ENCODE measurements at places on chromosomes 11 and 22.

- DNase-seq = no peak
Measured at GRCh38 chr22:49350441-49351121, 477.1 kb downstream of the BRD1 start.

- DNase-seq = no peak
Measured at GRCh38 chr22:11360632-11361031, 4167.4 kb upstream of the OR11H1 start.

DNA sequence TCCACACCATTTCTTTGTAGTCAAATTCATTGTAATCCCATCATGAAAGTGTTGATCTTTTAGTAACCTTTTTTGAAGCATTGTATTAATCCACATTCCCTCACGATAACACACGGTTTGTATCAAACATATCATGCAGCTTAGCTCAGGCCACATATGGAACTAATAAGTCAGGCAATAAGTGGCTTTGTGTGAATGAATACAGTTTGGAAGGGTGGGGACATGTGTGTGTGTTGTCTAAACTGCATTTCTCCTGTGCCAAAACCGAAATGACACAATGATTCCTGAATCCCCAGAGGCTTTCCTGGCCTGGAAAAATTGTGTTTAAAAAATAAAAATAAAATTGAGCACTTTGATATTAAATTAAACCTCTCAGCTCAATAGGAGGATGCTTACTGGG is 98.3 kb downstream of the WNT11 start:
- DNase-seq = no peak

GRCh38 chr11:1563697-1564534 is 8.2 kb downstream of the DUSP8 start:
- DNase-seq = no peak

DNA sequence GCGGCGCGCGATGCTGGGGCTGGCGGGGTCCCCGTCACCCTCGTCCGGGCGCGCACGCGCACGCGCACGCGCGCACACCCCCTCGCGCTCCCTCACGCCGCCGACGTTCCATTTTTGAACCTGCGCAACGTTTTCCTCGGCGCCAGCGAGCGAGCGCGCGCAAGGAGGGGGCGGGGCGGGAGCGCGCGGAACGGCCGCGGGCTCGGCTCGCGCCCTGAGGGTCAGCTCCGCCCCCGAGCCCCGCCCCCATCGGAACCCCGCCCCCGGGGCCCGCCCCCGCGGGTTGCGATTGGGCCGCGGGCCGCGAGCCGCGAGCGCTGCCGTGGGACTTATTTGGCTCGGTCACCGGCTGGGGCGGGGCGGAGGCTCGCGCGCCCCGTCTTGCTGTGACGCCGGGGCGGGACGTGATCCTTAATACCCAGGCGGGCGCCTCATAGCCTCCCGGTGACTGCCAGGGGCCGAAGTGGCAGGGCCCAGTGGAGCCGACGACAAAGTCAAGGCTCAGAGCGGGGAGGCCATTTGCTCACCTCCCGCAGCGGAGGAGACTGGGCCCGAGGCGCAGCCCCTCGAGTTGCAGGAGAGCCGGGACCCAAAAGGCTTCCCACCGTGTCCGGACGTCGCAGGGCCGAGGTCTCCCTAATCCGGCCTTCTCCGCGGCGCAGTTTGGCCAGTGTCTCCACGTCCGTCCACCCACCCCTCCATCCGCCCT is at the start of gene CBX7:
CBX7 (minus strand) TSS at position 170 of the 709 bp plus-strand sequence. CDS start 236 bp downstream, outside the sequence.
- peak; percentile 79 for DNase-seq

- no peak for DNase-seq
Measured at GRCh38 chr22:35064664-35065063, 1.3 kb upstream of the ISX start.
